ENCODE measurements at places on chromosomes 2 and 18.

GRCh38 chr2:152396051-152396511, 61.1 kb downstream of the FMNL2 start:
- no peak for DNase-seq

DNA sequence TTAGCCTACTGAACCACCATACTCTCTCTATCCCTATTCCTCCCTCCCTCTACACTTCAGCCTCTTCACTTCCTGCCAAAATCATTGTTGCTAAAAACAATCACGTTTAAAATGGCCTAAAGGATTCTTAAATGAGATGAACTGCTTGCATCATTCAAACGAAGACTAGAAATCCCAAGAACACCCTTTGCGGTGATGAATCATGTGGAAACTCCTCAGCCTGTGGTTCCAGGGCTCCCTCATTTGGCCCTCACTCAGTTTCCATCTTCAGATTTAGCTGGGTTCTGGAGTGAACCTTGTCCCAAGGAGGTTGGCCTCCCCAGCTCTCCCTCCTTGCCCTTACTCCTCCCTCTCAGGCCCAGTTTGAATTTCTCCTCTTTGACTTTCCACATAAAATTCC, 125.6 kb upstream of the CDC42EP3 start:
- no peak for DNase-seq

DNA sequence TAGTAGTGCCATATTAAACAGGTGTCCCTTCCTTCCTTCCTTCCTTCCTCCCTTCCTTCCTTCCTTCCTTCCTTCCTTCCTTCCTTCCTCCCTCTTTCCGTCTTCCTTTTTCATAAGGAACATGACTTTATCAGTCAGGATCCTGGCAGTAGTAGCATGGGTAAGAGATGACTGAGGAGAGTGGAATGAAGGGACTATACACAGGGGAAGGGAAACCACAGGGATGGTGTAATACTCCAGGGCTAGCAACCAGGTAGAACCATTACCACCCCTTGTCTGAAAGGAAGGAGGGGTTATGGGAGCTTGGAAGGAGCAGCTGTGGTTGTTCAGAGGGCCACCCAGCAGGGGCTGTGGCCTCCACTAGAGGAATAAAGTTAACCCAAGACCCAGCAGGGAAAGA, 23.2 kb upstream of the KDM3A start:
- no peak for DNase-seq

DNA sequence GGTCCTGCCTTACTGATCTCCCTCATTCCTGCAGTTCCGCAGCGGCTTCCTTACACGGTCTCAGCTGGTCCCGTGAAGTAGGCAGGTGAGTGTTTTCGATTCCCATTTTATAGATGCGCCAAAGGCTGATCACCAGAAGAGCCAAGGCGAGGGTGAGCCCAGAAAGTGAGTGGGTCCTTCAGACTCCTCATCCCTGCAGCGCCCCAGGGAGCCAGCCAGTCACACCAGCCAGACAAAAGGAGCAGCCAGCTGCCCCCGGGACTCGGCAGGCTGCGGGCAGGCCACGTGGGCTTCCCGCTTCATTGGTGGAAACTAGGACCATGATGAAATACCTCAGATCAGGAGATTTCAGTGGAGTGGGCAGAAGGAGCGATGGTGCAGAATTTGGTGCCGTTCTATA, 85.9 kb downstream of the SMAD7 start:
- DNase-seq, result no peak

DNA sequence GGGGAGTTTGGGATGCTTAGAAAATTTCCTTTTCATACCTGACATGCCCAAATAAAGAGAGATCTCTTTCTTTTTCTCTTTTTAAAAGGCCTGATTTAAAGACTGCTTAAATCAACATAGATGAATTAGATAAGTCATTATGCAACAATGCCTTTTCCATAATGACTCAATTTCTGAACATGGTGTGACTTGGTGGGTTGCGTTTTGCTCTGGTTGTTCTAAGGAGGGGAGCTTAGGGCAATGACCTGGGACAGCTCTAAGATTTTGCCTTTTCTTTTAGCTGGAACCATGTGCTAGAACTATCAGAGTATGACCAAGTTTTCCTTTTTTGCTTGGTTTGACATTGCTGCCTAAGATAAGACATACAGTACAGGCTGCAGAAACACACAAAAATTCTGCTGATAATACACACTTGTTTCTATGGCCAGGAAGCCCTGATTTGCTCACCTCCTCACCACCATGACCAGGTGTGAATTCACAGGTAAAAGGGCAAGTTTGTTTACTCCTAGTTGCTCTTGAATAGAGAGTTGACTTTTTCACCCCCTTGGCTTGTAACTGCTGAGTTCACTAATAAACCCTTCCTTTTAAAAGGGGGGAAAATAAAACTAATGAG, 58.1 kb upstream of the IL1RL1 start:
- no peak for DNase-seq

DNA sequence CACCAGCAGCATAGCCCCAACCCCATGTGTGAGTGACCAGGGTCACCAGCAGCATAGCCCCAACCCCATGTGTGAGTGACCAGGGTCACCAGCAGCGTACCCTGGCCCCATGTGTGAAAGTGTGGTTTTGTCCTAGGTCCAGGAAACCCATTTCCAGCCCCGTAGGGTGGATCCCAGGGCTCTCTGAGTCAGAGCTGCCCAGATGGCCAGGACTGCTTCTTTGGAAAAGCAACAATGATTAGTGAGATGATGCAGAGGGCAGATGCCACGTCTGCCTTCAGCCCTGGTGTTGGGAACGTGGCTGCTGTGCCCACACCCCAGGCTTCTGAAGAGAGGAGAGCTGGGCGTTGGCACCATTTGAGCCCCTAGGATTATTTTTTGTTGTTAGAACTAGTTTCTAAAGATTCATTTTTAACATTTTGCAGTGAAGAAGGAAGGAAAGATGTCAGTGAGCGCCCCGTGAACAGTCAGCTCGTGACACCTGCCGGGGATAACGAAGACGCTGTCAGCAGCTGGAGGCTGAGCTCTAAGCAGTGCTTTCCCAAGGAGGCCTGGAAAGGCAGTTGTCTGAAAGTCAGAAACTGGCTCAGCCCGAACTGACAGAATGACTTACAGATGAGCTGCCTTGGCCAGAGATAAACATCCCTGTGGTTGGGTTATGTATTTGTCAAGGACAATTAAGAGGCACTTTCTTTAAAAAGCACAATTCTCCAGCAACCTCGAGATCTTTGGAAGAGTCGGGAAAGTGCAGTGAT, 32.1 kb upstream of the KCNG2 start:
- no peak for DNase-seq

DNA sequence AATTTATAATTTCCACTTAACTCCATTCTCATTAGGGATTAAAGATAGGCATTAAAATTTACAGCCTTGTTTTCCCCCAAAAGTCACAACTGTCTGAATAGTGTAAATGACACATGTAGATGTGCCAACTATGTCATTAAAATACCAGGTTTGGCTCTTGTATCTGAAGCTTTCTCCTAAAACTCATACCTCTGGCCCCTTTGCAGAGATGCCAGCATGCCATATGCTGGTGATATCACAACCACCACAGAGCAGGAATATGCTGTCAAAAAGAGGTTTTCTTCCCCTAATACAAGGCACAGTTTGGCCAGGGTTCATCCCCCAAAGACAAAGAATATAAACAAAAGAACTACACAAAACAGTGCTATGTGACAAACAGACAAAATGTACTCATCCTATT, 65.4 kb downstream of the REV1 start:
- DNase-seq, result no peak

DNA sequence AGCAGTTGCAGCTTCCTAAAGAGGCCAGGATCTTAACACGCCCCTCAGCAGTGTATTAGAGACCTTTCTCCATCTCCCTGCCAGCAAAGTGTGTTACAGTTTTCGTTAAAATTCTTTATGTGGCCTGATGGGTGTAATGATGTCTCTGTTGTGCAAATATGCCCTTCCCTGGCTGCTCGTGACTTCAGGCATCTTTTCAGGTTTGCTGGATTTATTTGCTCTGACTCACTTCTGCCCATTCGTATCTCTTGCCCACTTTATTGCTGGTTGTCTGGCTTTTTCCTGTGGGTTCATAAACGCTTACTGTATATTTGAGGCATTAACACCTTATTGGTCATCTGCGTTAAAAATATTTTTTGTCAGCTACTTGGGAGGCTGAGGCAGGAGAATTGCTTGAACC, 134.5 kb downstream of the ASB1 start:
- no peak for DNase-seq

GRCh38 chr18:9366126-9366714, 31.6 kb downstream of the TWSG1 start:
- DNase-seq, result no peak

- no peak for DNase-seq
Observed at GRCh38 chr2:12761104-12761503, 44.4 kb downstream of the TRIB2 start.

DNA sequence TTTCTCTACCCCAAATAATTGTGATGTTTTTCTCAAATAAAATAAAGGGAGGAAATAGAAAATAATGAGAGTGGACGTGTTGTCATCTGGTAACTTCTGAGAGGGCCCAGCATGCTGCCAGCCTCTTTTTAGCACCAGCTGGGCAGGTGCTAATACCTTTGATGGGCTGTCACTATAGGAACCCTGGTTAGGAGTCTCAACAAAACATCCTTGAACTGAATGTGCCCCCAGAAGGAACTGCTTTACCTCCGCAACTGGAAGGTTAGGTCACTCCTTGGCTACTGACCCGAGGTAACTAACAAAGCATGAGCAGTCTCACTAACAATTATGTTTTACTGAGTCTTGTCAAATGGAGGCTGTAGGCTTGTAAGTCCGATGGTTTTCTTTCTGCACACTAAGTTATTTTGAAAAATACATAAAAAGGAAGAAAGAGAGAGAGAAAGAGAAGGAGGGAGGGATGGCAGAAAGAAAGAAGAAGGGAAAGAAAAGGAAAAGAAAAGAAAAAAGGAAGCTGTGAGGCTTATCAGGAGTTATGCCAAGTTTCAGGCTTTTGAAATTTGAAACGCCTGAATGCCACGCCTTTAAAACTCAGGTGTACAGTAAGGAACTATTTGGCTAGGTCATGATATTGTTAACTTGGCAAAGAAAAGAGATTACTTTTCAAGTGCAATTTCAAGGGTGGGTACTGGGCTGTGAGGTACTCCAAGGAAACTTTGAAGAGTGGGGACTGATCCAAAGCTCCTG, 91.0 kb downstream of the TGIF1 start:
- no peak for DNase-seq

GRCh38 chr2:19632403-19632991, 269.3 kb downstream of the TTC32 start:
- DNase-seq, result no peak

All from stimulated activated CD8-positive, alpha-beta memory T cell treated with anti-CD3 and anti-CD28 coated beads, Interleukin-7, amount 100 ng/mL, for 1 hour (primary cell).